ENCODE measurements at places on chromosomes 13 and 19. TPM values are rescaled to one million over a fixed set of nuclear protein-coding genes. Genes with fewer than 3 reads are reported as not detected.

GRCh38 chr19:51096473-51097165 is 11.6 kb downstream of the CTU1 start:
- no peak for DNase-seq

- DNase-seq = no peak
These were observed 50.3 kb downstream of the CCDC70 start for GRCh38 chr13:51912091-51912490.

DNA sequence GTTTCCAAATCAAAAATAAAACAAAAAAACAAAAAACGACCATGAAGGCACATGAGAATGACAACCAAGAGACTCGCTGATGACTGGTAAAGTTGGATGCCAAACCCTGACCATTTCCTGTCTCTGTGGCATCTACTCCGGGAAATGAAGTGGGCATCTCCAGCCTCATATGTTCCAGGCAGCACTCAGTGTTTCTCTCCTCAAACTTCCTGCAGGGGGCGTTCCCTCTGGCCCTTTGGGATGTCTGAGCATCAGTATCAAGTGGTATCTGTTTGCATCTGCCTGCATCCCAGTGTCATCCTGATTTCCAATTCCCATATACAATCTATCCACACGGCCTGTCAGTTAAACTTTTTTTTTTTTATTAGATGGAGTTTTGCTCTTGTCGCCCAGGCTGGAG is 9.8 kb upstream of the SIGLEC12 start:
- DNase-seq = no peak

DNA sequence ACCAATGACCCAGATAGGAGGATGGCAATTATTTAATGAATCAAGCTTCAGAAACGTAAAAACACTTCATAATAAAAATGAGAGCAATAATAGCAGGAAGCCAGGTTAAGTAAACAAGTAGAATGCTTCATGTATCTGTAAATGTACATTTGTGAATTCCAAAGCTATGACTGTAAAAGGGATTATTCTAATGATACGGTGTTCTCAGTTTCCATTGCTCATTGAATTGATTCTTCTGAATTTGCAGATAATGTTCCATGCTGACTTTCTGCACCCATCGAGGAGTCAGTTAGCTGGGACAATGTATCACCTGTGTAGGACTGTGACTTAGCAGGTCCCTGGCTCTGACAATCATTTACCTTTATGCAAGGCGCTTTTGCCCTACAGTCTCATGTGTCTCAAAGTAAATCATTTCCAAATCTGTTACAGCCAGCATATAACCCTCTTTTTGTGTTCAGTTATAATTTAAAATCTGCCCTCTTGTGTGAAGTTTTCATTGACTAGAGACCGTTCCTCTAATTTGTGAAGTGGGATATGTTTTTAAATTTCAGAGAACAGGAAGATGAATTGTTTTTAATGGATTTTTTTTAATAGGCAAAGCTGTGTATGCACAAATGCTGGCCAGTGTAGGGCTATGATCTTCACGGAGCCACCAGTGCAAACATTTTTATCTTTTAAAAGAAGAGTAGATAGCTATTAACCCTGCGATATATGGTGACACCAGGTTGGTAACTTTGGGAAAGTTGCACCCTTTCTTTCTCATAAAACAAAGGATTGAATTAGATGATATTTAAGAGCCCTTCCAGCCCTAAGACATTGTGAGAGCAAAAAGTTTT is 267.1 kb downstream of the KLF5 start:
- DNase-seq = no peak

- no peak for DNase-seq
These were observed 930 bp downstream of the ZNF136 start for GRCh38 chr19:12163826-12164225.

GRCh38 chr19:33132425-33132824 is 511 bp downstream of the WDR88 start:
- DNase-seq = no peak

- DNase-seq = peak; percentile 58
These were observed 179.0 kb downstream of the LACC1 start for GRCh38 chr13:44058624-44059215.

GRCh38 chr19:6886277-6886897 is 992 bp upstream of the ADGRE1 start:
- DNase-seq = no peak

DNA sequence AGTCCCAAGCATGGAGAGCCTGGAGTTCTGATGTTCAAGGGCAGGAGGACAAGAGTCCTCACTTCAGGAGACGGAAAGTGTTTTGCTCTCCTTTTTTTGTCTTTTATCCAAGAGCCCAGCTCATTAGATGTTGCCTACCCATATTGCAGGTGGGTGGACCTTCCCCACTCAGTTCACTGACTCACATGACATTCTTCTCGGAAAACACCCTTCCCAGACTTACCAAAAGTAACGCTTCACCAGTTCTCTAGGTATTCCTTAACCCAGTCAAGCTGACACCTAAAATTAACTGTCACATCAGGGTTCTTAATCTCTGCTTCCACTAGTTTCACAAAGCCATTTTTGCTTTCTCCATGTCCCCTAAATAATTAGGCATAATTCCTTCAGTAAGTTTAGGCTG is 2215.4 kb upstream of the PCDH20 start:
- DNase-seq = no peak

Gene HCN2
- 0.24 TPM for polyA plus RNA-seq

Gene CGB8
- polyA plus RNA-seq = 1.6 TPM

Gene PROZ
- polyA plus RNA-seq = not detected

Gene FAAP24
- polyA plus RNA-seq = 2.8 TPM

Gene GPR32
- polyA plus RNA-seq = not detected

All from muscle of back (tissue), 13 donors.